ENCODE measurements at places on chromosomes 12 and 14. TPM values are rescaled to one million over a fixed set of nuclear protein-coding genes. Genes with fewer than 3 reads are reported as not detected.

Gene WNT5B
- total RNA-seq = 9.6 TPM

Gene CLECL1
- total RNA-seq = not detected

Gene RAD51AP1
- 4.1 TPM for total RNA-seq

Gene PZP
- total RNA-seq = 0.24 TPM

Gene STK38L
- 14.4 TPM for total RNA-seq

Gene TAS2R8
- total RNA-seq = not detected
